ENCODE measurements at places on chromosomes 11 and 22.

DNA sequence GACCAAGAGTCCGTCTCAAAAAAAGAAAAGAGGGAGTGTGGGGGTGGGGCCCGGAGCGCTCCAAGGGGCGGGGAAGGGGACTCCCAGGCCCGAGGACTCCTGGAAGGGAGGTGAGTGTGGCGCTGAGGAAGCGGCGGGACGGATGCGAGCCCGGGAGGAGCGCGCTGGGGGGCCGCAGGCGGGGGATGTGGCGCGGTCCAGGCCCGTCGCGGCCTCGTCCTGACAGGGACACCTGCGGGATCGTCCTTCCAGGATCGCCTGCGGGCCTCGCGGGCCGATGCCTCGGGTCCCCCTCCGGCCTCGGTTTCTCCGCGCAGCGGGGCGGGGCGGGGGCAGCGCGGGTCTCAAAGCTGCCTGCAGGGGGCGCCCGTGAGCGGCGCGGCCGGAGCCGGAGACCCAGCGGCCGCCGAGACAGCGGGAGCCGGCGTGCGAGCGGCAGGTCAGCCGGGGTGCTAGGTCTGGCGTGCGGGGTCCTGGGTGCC is 3.8 kb upstream of the ADORA2A start:
- no peak for DNase-seq

GRCh38 chr22:26953012-26953883 is 295.9 kb downstream of the MIAT start:
- DNase-seq: no peak

DNA sequence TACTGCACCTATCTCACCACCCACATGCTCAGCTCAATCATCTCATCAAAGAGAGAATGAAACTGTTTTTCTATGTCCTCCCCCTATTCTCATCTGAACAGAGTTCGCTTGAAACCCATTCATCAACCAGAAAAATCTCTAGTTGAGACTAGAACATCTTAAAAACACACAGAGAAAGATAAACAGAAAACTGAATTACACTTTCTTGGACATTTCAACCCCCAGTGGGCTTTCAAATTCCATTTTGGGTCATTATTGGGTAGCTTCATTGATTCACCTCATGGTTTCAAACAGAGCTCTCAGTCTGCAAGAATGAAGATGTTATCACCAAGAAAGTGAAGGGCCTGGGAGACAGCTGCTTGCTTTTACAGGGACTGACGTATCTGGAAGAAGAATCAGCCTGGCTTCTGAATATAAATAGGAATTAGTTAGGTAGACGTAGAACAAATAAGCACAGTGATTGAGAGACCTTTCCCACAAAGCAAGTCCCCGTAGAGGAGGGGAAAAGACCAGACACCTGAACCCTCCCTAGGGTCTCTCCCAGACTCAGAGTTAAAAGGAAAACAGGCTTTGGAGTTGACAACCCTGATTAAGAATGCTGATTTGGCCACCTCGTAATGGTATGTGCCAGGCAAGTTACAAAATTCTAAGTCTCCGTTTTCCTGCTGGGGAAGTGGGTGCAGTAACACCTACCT is 155.7 kb downstream of the BBOX1 start:
- DNase-seq: no peak

DNA sequence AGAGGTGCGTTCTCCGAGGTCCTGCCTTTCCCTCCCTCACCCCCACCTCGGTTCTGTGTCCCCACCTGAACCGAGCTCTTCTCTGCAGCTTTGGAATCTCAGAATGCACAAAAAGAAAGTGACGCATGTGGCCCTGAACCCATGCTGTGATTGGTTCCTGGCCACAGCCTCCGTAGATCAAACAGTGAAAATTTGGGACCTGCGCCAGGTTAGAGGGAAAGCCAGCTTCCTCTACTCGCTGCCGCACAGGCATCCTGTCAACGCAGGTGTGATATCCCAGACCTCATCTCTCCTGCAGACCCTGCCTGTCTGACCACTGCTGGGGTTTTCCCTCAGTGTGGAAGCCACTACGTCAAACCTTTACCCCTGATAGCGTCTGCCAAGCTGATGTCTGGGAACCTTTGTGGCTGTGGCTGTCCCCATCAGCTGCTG is 13.9 kb downstream of the ACP2 start:
- DNase-seq: no peak

- no peak for DNase-seq
Observed at GRCh38 chr11:115148691-115149090, 355.5 kb downstream of the CADM1 start.

DNA sequence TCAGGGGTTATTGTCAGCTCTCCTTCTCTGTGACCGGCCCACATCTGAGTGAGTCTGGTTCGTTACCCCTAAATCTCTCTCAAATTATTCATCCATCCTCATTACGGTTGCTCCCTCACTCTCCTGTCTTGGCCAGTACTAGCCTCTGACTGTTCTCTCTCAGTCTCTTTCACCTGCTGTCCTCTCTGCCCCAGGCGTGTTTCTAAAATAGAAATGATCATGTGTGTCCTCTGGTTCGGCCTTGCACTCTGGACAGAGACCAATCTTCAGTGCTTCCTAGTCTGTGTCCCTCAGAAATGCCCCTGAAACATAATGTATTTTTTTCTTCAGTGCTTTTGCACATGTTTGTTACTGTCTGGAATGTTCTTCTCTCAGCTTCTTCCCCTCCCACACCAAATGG is 4.9 kb downstream of the PSMD13 start:
- DNase-seq: no peak

DNA sequence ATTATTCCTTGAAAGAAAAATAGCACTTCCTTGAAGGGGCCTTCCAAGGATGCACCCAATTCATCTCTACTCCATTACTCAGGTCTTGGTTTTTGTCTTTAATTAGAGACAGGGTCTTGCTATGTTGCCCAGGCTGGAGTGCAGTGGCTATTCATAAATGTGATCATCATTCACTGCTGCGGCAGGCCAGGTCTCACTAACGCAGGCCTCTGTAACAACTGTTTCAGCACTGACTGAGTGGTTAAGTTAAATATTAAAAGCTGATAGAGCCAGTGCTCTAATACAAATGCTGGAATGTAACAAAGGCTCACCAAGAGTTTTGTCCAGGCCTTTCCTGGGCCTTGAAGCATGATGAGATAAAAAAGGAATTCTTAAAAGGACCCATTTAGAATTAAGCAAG is 61.4 kb upstream of the GNAZ start:
- DNase-seq: no peak

DNA sequence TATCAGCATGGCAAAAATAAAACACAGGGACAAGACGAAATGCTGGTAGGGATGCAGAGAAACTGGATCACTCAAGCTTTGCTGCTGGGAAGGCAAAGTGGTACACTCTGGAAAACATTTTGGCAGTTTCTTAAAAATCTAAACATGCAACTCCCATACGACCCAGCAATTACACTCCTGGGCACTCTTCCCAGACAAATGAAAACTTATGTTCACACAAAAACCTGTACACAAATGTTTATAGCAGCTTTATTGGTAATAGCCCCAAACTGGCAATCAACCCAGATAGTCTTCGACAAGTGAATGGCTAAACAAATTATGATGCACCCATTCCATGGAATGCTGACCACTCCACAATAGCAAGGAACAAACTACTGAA is 35.8 kb upstream of the PRR5 start:
- DNase-seq: no peak

DNA sequence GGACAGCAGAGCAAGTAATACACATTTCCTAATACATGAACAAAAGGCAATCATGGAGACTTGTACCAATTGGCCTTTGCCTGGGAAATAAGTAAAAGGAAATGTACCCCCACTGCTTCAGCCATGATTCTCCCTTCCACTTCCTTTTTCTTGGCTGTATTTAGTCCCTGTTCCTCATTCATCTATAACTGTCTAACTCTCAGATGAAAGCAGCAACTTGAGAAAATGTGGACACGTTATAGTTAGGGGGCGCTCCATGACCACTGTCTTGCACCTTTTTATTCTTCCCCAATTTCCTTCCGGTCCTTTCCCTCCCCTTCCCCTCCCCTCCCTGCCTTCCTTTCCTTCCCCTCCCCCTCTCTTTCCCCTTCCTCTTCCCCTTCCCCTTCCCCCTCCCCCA is 61.3 kb upstream of the BARX2 start:
- no peak for DNase-seq

- DNase-seq: no peak
Observed at GRCh38 chr11:134170919-134171281, 52.9 kb downstream of the NCAPD3 start.

GRCh38 chr11:9046481-9046880 is 42.7 kb upstream of the NRIP3 start:
- no peak for DNase-seq

DNA sequence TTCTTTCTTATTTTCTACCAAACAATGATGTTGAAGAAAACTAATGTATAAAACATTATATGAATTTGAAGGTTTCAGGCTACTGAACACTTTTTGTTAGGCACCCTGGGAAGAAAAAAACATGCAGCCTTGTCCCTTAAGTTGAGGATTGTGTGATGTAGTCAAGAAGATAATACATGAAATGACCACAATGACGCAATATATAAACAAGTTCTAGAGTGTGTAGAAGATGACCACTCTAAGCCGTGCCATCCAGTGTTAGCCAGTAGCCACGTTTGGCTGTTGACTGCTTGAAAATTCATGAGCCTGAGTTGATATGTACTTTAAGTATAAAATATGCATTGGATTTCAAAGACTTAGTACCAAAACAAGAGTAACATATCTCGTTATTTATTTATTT is 16.2 kb downstream of the SWAP70 start:
- DNase-seq: no peak

GRCh38 chr11:22190827-22191463 is 1.9 kb upstream of the ANO5 start:
- no peak for DNase-seq

GRCh38 chr22:30671071-30671470 is 3.4 kb upstream of the DUSP18 start:
- DNase-seq: no peak

DNA sequence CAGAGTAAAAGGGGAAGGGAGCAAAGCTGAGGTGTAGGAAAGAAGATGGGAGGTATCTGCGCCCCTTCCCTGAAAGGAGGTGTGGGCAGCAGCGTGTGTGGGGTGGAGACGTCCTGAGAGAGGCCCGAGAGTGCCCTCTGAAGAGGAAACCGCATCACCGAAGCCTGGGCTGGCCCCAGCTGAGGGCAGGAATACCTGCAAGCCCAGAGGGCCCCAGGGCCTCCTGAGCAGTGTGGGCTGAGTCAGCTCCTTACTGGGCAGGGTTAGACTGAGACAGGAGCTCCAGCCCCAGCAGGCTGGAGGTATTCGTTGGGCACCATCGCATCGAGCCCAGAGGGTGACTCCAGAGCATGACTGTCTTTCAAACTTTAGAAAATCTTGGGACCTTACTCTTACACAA is 534.0 kb upstream of the B3GAT1 start:
- DNase-seq: no peak

DNA sequence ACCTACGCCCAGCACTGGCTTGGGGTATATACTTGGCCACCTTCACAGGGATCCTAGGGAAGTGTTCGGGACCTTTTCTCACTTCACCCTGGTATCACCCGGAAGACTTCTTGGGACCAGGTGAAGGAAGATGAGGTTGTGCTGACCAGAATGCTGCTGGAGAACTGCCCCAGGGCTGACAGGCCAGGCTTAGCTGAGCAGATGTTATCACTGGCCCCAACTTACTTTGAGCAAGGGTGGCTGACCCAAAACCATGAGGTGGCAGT is 4.5 kb downstream of the FTH1 start:
- DNase-seq: no peak

DNA sequence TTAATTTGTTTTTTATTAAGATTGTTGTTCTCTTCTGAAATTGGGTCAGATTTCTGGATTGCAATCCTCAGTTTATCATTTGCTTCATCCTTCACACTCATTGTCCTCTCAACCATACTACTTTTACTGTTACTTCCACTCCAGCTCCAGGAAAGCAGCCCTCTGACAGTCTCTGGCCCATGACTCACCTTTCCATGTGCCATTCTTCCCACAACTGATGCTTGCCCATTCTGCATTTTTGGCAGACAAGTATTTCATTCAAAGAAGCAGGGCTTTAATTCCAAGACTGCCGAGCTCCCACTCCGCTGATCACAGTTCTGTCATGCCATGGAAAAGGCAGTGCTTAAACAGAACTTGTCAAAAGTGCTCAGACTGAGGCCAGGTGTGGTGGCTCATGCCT is 139.2 kb downstream of the WNT11 start:
- no peak for DNase-seq

GRCh38 chr11:35624781-35625180 is 6.5 kb downstream of the FJX1 start:
- DNase-seq: no peak

GRCh38 chr11:64229744-64230170 is 591 bp upstream of the DNAJC4 start:
- DNase-seq: no peak

- no peak for DNase-seq
Observed at GRCh38 chr11:99275521-99275920, 254.8 kb downstream of the CNTN5 start.

DNA sequence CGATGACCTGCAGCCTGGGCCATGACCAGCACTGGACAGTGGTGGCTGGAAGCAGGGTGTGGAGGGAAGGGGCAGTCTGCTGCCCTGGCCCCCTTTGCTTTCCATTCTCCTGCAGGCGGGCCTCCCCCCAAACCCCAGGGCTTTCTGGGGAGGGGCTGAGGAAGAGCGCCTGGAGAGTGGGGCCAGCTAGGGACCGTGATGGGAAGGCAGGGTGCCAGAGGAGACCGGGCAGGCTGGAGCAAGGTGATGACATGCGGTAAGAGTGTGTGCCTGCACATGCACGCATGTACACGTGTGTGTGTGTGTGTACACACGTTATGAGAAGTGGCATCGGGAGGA is 7.8 kb downstream of the OAF start:
- DNase-seq: no peak

DNA sequence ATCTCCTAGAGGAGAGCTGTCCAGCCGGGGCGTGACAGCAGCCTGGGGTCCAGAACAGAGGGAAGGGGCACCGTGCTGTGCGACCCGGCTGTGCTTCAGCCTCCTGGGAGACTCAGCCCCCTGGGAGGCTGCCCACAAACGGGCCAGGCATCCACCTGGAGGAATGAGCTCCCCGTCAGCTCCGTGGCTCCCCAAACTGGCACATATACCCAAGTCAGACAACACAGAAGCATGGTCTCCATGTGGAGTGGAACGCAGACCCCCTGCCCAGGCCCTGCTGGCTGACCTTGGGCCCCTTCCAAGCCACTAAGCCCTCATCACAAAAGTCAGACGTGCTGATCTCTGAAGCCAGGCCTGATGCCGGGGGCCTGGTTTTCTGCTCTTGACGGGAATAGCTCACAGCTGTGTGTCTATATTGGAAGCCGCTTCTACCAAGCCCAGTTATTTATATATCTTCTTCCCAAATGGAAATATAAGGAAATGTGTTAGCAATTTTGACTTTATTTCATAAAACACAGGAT is 91.7 kb downstream of the BRD1 start:
- no peak for DNase-seq

GRCh38 chr11:107665018-107665417 is 46.8 kb downstream of the SLN start:
- DNase-seq: no peak

DNA sequence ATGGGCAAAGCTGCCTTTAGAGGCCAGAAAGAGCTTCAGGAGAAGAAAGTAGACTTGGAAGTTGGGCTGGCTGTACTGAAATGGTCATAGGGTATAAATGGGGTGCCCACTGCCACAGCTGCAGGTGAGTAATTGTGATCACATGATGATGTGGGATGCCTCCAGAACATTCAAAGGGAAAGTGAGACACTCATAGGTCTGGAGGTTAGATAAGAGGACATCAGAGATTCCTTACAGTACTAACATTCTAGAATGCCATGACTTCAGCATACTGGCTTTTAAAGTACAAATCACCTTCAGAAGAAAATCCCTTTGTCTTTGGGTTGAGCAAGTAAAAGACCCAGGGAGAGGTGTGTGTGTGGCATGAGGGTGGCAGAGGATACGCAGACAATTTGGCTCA is 419.2 kb downstream of the TENM4 start:
- no peak for DNase-seq

Measured in cortex of kidney (tissue), 1 donor.